CD8-positive, alpha-beta memory T cell (primary cell): ENCODE measurements at places on chromosomes 16 and 17.
A peak's percentile ranks its signal among the peaks of the same experiment; 100 is the strongest.

DNA sequence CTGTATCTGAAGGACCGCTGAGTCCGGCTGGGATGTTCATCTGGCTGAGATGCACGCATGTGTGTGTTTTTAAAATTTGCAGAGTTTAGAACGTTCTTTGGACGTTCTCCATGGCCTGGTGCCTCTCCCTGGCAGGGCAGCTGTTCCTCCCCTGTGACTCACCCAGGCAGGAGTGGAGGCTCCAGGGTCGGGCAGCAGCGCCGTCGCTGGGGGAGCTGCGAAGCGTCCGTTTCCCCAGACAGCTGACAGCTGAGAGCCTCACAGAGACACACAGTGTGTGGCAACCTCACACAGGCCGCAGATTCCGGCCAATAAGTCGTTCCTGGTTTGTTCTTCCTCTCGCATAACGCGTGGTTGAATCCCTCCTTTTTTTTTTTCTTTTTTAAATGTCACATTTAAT lies 80.6 kb downstream of the OR1D5 start:
- no peak for DNase-seq

GRCh38 chr17:17605729-17606088 lies 14.2 kb upstream of the PEMT start:
- DNase-seq, result no peak

DNA sequence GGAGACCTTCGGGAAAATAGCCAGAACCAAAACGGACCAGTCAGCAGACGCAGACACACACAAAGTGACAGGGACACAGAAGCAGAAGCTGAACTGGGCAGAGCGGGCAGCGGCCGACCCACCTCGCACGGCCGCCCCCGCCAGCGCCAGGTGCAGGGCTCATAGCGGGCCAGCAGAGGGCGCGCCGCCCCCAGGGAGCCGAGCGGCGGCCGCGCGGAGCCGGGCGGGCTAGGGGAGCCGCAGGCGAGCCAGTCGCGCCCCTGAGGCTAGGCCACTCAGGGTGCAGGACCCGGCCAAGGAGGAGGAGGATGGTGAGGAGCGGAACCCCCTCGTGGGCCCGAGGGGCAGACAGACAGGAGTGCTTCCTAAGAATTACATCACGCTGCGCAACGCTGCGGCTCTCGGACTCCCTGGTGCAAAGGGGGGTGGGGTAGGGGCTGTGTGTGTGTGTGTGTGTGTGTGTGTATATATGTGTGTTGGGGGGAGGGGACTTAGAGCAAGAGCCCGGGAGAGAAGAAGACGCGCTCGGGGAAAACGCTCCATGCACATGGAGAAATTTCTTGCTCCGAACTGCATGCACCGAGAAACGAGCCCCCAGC lies 913 bp upstream of the NOG start:
- DNase-seq, result peak; percentile 40

GRCh38 chr17:40431231-40431602 lies 12.0 kb upstream of the IGFBP4 start:
- no peak for DNase-seq

GRCh38 chr17:61217878-61218437 lies 181.7 kb upstream of the TBX2 start:
- no peak for DNase-seq

GRCh38 chr16:50153596-50154419 lies 702 bp downstream of the TENT4B start:
- DNase-seq, result no peak

DNA sequence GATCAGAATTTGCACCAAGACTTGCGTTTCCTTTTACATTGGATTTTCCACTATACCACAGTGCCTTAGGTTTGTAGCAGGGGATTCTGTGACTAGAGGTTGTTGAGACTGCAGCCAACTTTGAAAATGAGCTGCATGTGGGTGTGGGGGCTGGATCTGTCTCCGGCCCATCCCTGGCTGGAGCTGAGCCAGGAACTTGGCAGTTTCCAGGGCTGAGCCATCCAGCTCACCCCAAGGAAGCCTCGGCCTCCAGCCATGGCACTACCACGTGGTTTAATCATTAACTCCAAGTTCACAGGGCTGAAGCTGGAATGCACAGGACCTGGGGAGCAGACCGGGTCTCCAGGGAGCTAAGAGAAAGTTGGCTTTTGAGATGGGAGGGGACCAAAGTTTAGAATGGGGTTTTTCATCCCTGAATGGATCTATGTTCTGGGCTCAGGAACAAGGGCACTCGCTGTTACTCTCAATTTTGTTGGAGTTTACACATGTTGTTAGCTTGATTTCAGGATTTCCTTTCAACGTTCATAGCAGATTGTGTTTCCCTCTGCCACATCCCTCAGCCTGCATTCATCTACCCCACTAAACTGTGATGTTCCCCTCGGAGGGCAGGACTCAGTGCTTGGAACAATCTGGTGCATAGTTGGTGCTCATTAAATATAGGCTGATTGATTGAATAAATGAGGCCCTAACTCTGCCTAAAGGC lies 42.3 kb upstream of the HNF1B start:
- DNase-seq, result no peak
